ENCODE measurements at places on chromosomes 5 and 9.

GRCh38 chr5:146529984-146530383 is 14.0 kb upstream of the GPR151 start:
- DNase-seq = no peak

GRCh38 chr5:10555277-10555684 is 8.6 kb upstream of the ANKRD33B start:
- DNase-seq = no peak

- DNase-seq = no peak
Observed at GRCh38 chr5:5881294-5881693, 458.8 kb downstream of the ICE1 start.

DNA sequence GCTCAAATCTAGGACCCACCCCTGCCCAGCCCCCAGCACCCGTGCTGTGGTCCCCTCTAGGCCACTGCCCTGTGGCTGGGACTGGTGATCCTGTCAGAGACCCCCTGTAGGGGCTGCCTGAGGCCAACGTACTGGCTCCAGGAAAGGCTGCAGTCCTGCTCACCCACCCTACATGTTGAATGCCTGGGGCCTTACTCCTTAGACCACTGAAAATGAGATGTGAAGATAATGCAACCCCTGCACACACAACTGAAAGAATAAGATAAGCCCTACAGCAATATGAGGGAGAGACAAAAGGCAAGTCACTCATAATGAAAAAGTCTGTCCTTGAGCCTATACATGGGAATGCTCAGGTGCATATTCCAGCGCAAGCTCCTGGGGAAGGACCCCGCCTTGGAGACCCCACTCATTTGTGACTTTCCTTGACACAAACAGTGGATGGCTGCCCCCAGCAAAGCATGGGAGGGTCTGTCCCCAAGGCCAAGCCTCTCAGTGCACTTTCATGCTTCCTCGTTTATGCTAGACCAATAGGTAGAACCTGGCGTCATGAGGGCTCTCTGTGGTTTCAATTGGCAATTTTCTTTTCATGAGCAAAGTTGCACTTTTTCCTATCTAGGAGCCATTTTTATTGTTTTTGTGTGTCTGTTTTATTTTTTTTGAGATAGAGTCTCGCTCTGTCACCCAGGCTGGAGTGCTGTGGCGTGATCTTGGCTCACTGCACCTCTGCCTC is 12.5 kb upstream of the WNK2 start:
- no peak for DNase-seq

- no peak for DNase-seq
Observed at GRCh38 chr5:170427672-170428236, 38.6 kb upstream of the KCNMB1 start.

GRCh38 chr9:116288658-116289057 is 135.1 kb downstream of the PAPPA start:
- DNase-seq = no peak

DNA sequence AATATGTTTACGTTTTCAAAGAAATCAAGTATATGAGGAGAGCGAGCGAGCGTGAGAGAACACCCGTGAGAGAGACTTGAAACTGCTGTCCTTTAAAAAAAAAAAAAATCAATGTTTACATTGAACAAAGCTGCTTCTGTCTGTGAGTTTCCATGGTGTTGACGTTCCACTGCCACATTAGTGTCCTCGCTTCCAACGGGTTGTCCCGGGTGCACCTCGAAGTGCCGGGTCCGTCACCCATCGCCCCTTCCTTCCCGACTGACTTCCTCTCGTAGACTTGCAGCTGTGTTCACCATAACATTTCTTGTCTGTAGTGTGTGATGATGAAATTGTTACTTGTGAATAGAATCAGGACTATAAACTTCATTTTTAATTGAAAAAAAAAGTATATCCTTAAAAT is 97.0 kb downstream of the PDE6A start:
- no peak for DNase-seq

- no peak for DNase-seq
Observed at GRCh38 chr5:53011233-53011632, 22.1 kb downstream of the ITGA2 start.

DNA sequence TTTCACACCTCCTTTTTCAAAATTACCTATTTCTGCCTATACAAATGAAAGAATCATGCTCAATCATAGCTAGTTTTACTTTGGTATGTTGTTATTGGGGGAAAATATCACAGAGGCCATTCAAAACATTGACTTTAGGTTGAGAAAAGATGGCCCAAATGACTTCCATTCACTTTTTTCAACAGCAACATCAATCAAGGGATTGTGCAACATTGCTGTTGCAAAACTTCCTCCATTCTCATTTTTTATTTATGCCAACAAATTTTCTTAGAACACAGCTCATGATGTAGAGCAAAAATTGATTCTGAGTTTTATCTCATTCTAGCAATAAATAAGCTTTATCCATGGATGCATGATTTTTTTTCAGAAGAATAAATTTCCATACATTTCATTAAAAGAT is 93.6 kb upstream of the RORB start:
- DNase-seq = no peak

GRCh38 chr5:159837860-159838259 is 78.4 kb upstream of the ADRA1B start:
- no peak for DNase-seq
